ENCODE measurements at places on chromosomes 4 and X. TPM values are rescaled to one million over a fixed set of nuclear protein-coding genes. Genes with fewer than 3 reads are reported as not detected.

IL21 gene
- total RNA-seq: not detected

HHIP gene
- 38.3 TPM for total RNA-seq

GLRA3 gene
- not detected for total RNA-seq

SSX2 gene
- not detected for total RNA-seq

SATL1 gene
- 0.15 TPM for total RNA-seq

TMEM31 gene
- total RNA-seq: not detected

TMEM175 gene
- total RNA-seq: 25.5 TPM

IL2RG gene
- total RNA-seq: not detected

TCEANC gene
- total RNA-seq: 2.5 TPM

LGI2 gene
- total RNA-seq: 0.36 TPM

SMIM10 gene
- 4.7 TPM for total RNA-seq

BCAP31 gene
- total RNA-seq: 144 TPM

TCEAL6 gene
- total RNA-seq: not detected

H2AZ1 gene
- 209 TPM for total RNA-seq

PGRMC1 gene
- total RNA-seq: 59.9 TPM

SLC9B1 gene
- 1.3 TPM for total RNA-seq

CYLC1 gene
- total RNA-seq: not detected

F11 gene
- total RNA-seq: not detected

RASGEF1B gene
- total RNA-seq: 2.5 TPM

ETDA gene
- total RNA-seq: not detected

UGT2B11 gene
- not detected for total RNA-seq

PPARGC1A gene
- 2.2 TPM for total RNA-seq

RAB40AL gene
- not detected for total RNA-seq

TMSB15C gene
- total RNA-seq: 3.4 TPM

ARMCX1 gene
- 36.0 TPM for total RNA-seq

EGF gene
- total RNA-seq: 0.87 TPM

Data from chondrocyte (in vitro differentiated cells).